ENCODE measurements at places on chromosomes 16 and 17. TPM values are rescaled to one million over a fixed set of nuclear protein-coding genes. Genes with fewer than 3 reads are reported as not detected.

- peaks cover 2% of the 10 kb centered on the region for H3K27me3 ChIP-seq
- peaks cover 20% of the 10 kb centered on the region for H3K36me3 ChIP-seq
- DNase-seq: no peak
- no peak overlapping the region for H3K27ac ChIP-seq
Measured at GRCh38 chr17:35315283-35315682, 58.1 kb downstream of the SLFN11 start.

- DNase-seq: peak; percentile 66
- no peaks in the 10 kb centered on the region for H3K27me3 ChIP-seq
- H3K27ac ChIP-seq: no peak within 1 kb of the TSS
- H3K36me3 ChIP-seq: no peaks in the 10 kb centered on the region
Measured at GRCh38 chr17:3557768-3558583, at the start of gene TRPV3. Gene TRPV3 (minus strand): TSS chr17:3557812. CDS start chr17:3554850, 2,962 bp downstream.

DNA sequence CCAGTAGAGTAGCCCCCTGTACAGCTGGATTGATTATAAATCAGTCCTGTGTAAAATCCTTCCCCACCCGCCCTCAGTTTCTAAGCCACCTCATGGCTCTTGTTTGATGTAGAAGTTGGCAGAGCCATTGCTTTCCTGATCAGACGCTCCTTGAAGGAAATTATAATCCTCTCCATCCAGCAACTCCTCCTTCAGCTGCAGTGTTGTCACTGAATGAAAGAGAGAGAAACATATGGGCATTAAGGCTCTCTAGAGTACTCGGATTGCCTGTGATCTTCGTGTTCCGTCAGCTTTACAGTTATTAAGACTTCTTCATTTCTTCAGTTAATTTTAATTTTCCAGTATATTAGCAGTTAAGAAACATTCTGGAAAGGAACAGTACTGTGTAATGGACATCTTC lies 14.3 kb downstream of the NME2 start:
- H3K27ac ChIP-seq: no peak overlapping the region
- H3K27me3 ChIP-seq: no peaks in the 10 kb centered on the region
- peaks cover 23% of the 10 kb centered on the region for H3K36me3 ChIP-seq
- DNase-seq: no peak
- no peak overlapping the region for H3K4me3 ChIP-seq

- H3K36me3 ChIP-seq: peaks cover 37% of the 10 kb centered on the region
- no peak overlapping the region for H3K4me3 ChIP-seq
- no peak overlapping the region for H3K27ac ChIP-seq
- H3K4me1 ChIP-seq: peaks cover 29% of the 10 kb centered on the region
- no peaks in the 10 kb centered on the region for H3K27me3 ChIP-seq
- DNase-seq: no peak
Measured at GRCh38 chr16:50735629-50736122, 6.2 kb upstream of the CYLD start.

DNA sequence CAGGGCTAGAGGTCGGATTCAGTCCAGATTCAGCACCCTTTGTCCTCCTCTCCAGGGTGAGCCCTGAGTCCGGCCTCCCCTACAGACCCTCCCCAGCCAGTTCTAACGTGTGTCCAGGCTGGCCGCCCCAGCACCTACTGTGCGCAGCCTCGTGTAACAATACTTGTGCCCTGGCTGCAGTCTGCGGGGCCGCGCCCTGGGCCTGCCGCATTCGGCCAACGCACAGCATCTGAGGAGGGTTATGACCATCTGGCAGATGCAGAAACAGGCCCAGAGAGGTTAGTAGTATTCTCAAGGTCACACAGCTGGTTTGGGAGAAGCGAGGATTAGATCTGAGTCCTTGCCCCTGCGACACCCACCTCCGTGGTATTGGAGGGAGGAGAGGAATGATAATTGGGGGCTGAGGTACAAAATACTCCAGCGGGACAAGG lies 968 bp downstream of the RIPOR1 start:
- H3K27me3 ChIP-seq: peaks cover 48% of the 10 kb centered on the region
- H3K4me1 ChIP-seq: peaks cover 16% of the 10 kb centered on the region
- peak overlapping the region; percentile 56 for H3K4me3 ChIP-seq
- H3K36me3 ChIP-seq: no peaks in the 10 kb centered on the region
- no peak for DNase-seq

DNA sequence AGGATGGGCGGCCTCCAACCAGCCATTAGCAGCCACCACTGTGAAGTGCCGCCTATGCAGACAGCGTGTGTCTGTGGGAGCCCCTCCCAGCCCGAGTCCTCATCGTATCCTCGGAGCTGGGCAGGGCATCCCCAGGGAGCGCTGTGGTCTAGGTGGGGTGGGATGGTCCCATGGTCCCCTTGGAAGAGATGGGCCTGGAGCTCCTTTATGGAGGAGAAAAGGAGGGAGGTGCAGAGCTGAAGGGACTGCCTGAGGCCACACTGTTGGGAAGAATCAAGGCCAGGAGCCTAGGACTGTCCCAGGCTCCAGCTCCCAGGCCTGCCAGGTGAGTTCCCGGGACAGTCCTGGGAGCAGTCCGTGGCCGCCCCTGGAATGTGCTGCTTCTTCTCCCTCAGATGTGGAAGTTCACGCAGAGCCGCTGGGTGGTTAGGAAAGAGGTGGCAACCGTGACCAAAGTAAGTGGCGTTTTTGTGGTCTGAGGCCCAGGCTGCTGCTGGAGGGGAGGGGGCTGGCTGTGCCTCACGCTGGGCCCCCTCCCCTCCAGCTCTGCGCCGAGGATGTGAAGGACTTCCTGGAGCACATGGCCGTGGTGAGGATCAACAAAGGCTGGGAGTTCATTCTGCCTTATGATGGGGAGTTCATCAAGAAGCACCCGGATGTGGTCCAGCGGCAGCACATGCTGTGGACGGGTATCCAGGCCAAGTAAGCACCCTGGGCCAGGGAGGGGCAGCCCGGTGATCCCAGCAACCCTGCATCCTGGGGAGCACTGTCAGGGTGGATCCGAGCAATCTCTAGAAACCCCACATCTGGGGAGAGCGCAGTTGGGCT lies 27.0 kb downstream of the POLR3E start:
- H3K27me3 ChIP-seq: no peaks in the 10 kb centered on the region
- H3K4me3 ChIP-seq: no peak overlapping the region
- H3K36me3 ChIP-seq: peaks cover 44% of the 10 kb centered on the region
- peak; percentile 15 for DNase-seq

DNA sequence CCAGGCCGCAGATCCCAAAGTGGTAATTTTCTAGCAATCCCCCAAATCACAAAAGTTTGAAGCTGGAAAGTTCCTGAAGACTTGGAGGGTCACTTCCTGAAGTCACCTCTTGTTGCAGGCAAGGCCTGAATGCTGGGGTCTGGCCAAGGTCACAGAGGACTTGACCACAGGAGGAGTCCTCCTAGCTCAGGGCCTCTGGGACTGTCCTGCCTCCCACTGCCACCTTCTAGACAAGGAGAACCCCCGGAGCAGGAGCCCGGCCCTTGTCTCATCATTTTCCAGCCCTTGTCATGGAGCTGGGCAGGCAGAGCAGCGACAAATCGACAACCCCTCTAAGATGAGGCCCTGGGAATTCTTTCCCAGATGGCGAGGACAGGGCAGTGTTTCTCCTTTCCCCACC lies 330 bp downstream of the CDH16 start:
- H3K36me3 ChIP-seq: no peaks in the 10 kb centered on the region
- H3K4me1 ChIP-seq: no peaks in the 10 kb centered on the region
- no peak for DNase-seq

- H3K4me3 ChIP-seq: no peak overlapping the region
- no peak overlapping the region for H3K27ac ChIP-seq
- H3K4me1 ChIP-seq: no peaks in the 10 kb centered on the region
- no peaks in the 10 kb centered on the region for H3K27me3 ChIP-seq
- H3K36me3 ChIP-seq: no peaks in the 10 kb centered on the region
Measured at GRCh38 chr17:72008236-72008876, 112.5 kb upstream of the SOX9 start.

GRCh38 chr17:27295945-27296344 lies 2.0 kb downstream of the WSB1 start:
- H3K27me3 ChIP-seq: no peaks in the 10 kb centered on the region
- H3K4me3 ChIP-seq: peak overlapping the region; percentile 99
- H3K27ac ChIP-seq: peak overlapping the region; percentile 98
- peaks cover 21% of the 10 kb centered on the region for H3K36me3 ChIP-seq
- no peak for DNase-seq

DNA sequence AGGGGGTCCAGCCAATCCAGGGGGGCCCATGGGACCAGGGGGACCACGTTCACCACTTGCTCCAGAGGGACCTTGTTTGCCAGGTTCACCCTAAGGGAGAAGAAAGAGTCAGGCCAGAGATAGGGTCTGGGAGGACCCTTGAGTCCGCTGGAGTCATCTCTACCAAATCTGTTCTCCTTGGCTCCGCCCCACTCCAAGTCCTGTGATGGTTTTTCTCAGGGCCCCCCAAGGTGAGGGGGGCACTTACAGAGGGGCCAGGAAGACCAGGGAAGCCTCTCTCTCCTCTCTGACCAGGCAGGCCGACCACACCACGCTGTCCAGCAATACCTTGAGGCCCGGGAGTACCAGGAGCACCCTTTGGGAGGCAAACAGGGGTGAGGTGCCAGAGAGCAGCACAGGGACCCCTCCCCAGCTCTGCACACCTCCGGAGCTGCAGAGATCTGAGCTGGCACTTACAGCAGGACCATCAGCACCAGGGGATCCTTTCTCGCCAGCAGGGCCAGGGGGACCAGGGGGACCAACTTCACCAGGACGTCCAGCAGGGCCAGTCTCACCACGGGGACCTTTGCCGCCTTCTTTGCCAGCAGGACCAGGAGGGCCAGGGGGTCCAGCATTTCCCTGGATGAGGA lies 12.4 kb downstream of the COL1A1 start:
- H3K4me1 ChIP-seq: peaks cover 2% of the 10 kb centered on the region
- no peak overlapping the region for H3K27ac ChIP-seq
- no peak overlapping the region for H3K4me3 ChIP-seq
- no peak for DNase-seq
- peaks cover 1% of the 10 kb centered on the region for H3K27me3 ChIP-seq
- no peaks in the 10 kb centered on the region for H3K36me3 ChIP-seq

DNA sequence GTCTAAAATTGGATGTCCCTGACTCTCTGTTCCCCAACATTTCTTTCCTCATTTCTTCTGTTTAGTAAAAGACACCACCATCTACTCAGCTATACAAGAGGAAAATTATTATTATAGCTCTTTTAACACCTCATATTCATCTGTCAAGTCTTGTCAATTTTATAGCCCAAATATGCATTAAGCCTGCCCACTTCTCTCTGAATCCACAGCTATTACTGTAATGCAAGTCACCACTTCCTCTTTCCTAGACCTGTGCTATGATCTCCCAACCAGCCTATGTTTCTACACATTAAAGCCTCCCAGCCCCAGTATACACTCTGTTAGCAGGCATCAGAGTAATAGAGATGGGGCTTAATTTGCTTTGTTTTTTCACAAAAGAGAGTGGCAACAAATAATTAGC lies 252.9 kb downstream of the GRIN2A start:
- H3K4me1 ChIP-seq: no peaks in the 10 kb centered on the region
- DNase-seq: no peak
- H3K27me3 ChIP-seq: no peaks in the 10 kb centered on the region
- no peak overlapping the region for H3K4me3 ChIP-seq

GRCh38 chr17:35498448-35499178 lies 38.9 kb downstream of the SLFN12L start:
- no peaks in the 10 kb centered on the region for H3K27me3 ChIP-seq
- H3K4me3 ChIP-seq: no peak overlapping the region
- no peak for DNase-seq
- H3K36me3 ChIP-seq: peaks cover 78% of the 10 kb centered on the region
- H3K4me1 ChIP-seq: peaks cover 56% of the 10 kb centered on the region
- H3K27ac ChIP-seq: no peak overlapping the region

- peak overlapping the region; percentile 100 for H3K27ac ChIP-seq
- no peaks in the 10 kb centered on the region for H3K27me3 ChIP-seq
- H3K4me3 ChIP-seq: peak overlapping the region; percentile 97
- H3K36me3 ChIP-seq: peaks cover 47% of the 10 kb centered on the region
Measured at GRCh38 chr16:28492511-28492910, 637 bp upstream of the CLN3 start.

DNA sequence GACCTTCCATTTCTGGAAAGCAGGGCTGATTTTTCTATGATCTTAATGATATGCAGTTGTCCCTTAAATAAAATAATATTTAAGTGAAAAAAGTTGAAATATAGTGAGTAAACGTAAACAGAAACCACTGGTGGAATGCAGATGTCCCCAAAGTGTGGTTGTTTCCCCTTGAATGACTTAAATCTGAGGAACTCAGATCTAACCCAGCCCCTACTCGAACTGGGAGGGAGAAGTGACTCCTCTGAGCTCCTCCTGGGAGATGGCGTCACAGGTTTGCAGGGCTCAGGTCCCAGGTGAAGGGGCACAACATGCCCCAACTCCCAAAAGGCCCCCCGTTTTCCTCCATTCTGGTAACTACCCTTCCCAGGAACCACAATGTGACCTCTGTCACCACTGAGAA lies 142.8 kb downstream of the IRF8 start:
- peaks cover 7% of the 10 kb centered on the region for H3K4me1 ChIP-seq
- H3K36me3 ChIP-seq: no peaks in the 10 kb centered on the region
- H3K4me3 ChIP-seq: no peak overlapping the region
- DNase-seq: no peak

- H3K36me3 ChIP-seq: peaks cover 3% of the 10 kb centered on the region
- no peak for DNase-seq
- no peak overlapping the region for H3K27ac ChIP-seq
- H3K27me3 ChIP-seq: peaks cover 40% of the 10 kb centered on the region
Measured at GRCh38 chr17:57767561-57767960, 22.5 kb upstream of the CCDC182 start.

DNA sequence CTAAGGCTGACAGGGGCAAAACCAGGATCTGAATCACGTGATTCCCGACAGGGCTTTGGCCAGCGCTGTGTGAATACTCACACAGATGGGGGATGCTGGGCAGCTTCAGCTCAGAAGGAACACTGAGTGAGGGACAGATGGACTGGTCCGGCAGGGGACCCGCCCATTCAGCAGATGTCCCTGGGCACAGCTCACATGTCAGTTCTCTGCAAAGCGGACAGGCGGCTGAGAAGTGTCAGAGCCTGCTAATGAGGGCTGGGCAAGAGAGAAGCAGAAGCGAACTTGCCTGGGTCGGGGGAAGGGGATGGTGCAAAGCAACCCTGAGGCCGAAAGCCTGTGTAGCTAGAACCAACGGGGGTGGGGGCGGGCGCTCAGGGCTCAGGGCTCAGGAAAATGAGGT lies 11.9 kb upstream of the GLIS2 start:
- peaks cover 12% of the 10 kb centered on the region for H3K36me3 ChIP-seq
- H3K4me3 ChIP-seq: no peak overlapping the region
- H3K4me1 ChIP-seq: peaks cover 27% of the 10 kb centered on the region
- no peaks in the 10 kb centered on the region for H3K27me3 ChIP-seq
- DNase-seq: no peak
- H3K27ac ChIP-seq: no peak overlapping the region

The PARD6A gene
- 14.0 TPM for total RNA-seq

The SBK1 gene
- 9.8 TPM for total RNA-seq

The RAB26 gene
- 1.1 TPM for total RNA-seq

The CDRT15L2 gene
- not detected for total RNA-seq

The KRTAP9-3 gene
- not detected for total RNA-seq

The CDH13 gene
- total RNA-seq: not detected

The OR3A3 gene
- not detected for total RNA-seq

The KRTAP4-5 gene
- not detected for total RNA-seq

The TBC1D3H gene
- not detected for total RNA-seq

The OR1A1 gene
- total RNA-seq: 0.05 TPM

The PCGF2 gene
- 2.6 TPM for total RNA-seq

Data from activated CD4-positive, alpha-beta memory T cell treated with anti-CD3 and anti-CD28 coated beads, Interleukin-2, amount 10 ng/mL, durations not matched to agents 7 days and 5 days (primary cell).